Right cardiac atrium (tissue), 5 donors: ENCODE measurements at places on chromosomes 12 and 14.
A peak's percentile ranks its signal among the peaks of the same experiment; 100 is the strongest.

DNA sequence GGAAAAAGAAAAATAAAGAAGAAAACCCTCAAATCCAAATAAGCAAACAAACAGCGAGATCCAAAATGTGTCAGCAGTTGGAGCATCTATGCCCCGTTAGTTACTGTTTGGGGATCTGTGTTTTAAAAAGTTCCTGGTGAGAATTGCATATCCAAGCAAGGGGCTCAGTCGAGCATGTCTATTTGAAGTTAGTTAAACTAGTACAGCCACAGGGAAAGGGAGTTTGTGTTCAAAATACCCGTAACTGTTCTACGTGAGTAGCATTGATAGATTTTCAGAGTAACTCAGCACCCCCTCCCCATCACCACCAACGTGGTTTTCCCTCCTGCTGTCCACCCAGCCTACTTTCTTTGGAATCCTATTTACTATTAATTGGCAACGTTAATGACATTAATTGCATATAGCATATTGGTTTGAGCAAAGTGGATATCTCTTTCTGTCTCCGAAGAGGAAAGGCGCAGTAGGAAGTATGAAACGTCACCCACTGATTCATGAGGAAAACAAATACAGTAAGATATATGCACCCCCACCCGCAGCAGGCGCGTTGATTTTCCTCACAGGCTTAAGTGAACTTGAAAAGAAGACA is 1.5 kb downstream of the NPAS3 start:
- peak; percentile 56 for DNase-seq

DNA sequence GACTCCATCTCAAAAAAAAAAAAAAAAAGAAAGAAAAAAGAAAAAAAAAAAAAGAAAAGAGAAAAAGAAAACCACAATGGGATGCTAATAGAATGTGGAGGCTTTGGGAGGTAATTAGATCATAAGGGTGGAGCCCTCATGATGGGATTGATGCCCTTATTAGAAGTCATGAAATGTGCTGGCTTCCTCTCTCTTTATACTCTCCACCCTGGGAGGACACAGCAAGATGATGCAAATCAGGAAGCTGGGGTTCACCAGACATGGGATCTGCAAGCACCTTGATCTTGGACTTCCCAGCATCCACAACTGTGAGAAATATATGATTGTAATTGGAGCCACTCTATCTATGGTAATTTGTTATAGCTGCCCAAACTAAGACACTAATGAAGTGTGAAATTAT is 13.4 kb upstream of the DRAM1 start:
- DNase-seq, result no peak

DNA sequence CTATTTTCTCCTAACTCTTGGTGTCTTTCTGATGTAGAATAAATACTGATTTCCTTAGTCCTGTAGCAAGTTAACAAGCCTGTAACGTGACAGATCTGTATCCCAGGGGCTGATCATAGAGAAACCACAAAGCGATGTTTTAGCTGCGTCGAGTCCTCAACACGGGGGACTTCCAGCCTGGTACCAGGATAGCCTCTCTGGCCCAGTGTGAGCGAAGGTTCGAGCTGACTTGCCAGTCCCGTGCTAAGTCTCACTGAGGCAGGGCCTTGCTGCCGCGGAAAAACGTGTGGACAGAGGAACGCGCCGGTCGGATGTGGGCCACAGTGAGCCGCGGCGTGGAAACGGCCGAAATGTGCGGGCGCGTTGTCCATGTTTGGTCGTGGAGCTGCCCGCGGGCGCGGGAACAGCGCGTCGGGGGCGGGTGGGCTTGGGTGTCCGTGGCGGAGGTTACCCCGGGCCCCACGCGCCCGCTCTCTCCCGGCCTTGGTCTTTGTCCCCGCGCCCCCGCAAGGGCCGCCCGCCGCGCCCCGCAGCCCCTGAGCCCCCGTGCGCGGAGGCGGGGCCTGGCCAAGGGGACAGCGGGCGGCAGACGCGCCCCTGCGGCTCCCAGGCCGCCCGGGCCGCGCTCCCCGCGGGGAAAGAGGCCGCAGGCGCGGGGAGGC is 531 bp upstream of the EML1 start:
- DNase-seq, result peak; percentile 80

DNA sequence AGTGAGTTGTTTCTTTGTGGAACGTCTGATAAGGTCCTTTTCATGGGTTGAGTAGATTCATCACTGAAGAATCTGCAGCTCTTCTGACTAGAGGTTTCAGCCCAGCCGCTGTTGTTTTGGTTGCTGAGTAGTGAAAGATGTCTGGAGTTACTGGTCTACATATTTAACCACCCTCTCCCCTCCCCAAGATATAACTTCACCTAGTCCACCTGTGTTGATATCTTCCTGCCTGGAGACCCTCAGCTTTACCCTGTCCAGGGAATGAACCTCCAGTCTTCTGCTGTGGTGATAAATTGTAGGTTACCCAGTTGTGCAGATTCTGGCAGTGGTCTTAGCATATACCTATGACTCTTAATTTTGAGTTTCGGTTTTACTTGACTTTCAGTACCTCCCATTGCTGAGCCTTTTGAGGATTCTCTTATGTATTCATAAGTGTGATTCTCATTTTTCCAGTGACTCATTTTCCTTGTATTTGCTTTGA is 62.9 kb downstream of the CCDC91 start:
- DNase-seq, result no peak

- DNase-seq, result no peak
Measured at GRCh38 chr12:107622001-107622400, 63.6 kb upstream of the PWP1 start.

- no peak for DNase-seq
Measured at GRCh38 chr12:70467918-70468733, 102.0 kb downstream of the KCNMB4 start.

DNA sequence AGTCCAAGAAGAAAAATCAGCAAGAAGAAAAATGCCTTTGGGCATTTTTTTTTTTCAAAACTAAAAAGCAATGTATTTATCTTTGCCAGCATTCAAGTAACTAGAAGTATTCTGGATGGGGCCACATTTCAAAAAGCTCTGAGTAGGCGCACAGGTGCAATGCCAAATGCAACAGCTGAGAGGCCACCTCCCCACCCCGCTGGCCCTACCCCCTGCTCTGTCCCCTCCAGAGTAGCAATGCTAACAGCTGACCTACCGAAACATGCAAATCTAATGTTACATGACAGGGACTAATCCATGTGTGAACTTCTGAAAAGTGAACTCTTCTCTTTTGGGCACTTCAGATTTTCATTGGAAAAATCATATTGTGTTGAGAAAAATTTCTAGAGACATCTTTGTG is 153.7 kb upstream of the SLC38A2 start:
- no peak for DNase-seq

GRCh38 chr14:29618323-29619067 is 309.2 kb downstream of the PRKD1 start:
- DNase-seq, result no peak

DNA sequence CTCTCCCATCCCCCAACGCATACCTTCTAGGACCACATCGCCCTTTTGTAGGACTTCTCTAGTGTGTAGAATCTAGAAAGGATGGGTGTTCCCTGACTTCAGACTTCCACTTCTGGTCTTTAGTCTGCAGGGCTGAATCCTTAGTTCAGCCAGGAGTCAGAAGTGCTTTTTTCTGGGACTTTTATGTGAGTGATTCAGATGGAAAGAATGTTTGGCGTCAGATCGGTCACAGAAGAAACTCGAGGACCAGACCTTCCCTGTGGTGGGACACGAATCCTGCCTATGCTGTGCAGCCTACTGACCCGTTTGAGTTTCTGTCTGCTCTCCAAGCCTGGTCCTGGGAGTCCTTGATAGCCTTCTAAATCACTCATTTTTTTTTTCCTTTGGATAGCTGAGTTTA is 165.4 kb upstream of the SSTR1 start:
- DNase-seq, result no peak

- DNase-seq, result no peak
Measured at GRCh38 chr12:93616584-93617101, 44.2 kb downstream of the SOCS2 start.

- DNase-seq, result no peak
Measured at GRCh38 chr12:105754313-105754712, 384.4 kb downstream of the NUAK1 start.

GRCh38 chr12:23222801-23223200 is 597.8 kb downstream of the ETNK1 start:
- no peak for DNase-seq

DNA sequence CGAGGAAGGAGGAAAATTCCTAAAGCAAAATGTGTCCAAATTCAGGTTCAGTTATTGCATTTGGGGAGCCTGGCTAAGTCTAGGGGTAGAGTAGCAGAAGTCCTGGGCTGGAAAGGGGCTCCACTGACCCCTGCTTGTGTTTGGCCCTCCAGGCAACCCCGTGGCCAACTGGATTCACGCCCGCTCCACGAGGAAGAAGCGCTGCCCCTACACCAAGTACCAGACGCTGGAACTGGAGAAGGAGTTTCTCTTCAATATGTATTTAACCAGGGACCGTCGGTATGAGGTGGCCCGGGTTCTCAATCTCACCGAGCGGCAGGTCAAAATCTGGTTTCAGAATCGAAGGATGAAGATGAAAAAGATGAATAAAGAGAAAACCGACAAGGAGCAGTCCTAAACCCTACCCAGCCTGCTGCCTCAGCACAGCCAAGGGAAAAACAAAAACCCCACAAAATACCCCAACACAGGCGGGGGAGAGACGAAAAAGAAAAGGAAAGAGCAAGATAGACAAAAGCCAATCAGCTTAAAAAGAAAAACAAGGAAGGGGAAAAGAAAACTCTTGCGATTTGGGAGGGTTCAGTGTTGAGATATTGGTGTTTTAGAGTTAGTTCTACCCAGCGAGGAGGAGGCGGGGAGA is 2.4 kb downstream of the HOXC9 start:
- no peak for DNase-seq

DNA sequence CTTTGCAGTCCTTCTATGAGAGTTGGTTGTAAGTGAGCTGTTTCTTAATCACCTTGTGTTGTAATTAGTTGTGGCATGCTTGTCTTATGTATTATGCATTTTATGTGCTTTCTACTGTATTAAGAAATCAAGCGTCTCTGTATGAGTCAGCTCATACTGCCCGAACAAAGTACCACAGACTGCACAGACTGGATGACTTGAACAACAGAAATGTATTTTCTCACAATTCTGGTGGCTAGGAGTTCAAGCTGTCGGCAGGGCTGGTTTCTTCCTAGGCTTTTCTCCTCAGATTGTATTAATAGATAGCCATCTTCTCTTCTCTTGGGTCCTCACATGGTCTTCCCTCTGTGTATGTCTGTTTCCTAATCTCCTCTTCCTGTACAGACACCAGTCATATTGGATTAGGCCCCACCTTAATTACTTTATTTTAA is 77.7 kb downstream of the FLRT2 start:
- no peak for DNase-seq

GRCh38 chr12:8077207-8077606 is 4.9 kb upstream of the NECAP1 start:
- no peak for DNase-seq

GRCh38 chr14:20327005-20327869 is 5.8 kb downstream of the CCNB1IP1 start:
- no peak for DNase-seq

- no peak for DNase-seq
Measured at GRCh38 chr12:67452119-67452805, 183.1 kb downstream of the CAND1 start.

DNA sequence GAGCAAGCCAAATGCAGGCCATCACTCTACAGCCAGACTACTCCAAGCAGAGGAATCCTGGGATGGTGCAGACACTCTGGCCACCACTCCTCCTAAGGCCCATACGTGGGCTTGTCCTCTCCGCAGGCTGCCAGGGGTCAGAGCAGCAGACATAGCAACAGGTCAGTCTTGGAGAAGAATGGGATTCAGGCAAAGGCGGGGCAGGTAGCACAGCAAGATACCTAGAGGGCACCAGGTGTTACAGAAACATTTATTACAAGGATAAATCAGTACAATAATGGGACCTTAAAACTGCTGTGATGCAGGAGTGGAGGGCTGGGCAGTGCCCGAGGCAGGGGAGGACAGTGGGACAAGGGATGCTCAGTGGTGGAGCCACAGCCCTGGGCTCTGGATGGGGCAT is 20.3 kb downstream of the SYNDIG1L start:
- no peak for DNase-seq

DNA sequence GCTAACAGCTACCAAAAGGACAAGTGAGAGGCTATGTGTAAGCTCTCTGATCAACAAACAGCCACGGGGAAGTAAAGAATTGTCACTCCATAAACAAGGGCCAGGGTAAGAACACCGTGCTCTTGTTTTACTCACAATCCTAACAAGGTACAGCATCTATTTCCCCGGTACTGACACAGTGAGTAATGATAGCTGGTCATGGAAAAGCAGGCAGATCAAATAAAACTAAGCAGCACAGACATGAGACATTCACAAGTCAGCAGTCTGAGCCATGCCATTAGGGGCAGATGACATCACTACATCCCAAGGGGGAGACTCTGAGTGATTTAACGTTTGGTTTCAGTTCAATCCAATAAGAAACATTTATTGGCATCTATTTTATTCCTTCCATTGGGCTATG is 54.4 kb downstream of the ARL6IP4 start:
- no peak for DNase-seq

DNA sequence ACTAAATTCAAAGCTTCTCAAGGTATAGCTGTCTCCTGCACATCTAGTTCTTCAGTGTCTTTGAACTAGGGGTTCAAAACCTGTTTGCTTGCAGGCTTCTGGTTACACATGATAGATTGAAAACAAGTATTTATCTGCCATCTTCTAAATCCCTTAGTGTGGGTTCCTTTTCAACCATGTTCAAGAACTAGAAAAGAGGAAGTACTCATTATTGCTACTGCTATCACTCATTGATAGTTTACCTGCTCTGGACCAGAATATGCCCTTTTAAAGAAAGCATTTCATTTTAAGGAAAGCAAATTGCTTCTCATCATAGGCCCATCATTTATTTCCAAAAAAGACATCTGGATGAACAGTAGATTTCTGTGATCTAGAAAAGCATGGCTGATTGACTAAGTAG is 37.1 kb upstream of the VSX2 start:
- DNase-seq, result no peak

GRCh38 chr14:56310643-56311042 is 192.4 kb downstream of the PELI2 start:
- no peak for DNase-seq

DNA sequence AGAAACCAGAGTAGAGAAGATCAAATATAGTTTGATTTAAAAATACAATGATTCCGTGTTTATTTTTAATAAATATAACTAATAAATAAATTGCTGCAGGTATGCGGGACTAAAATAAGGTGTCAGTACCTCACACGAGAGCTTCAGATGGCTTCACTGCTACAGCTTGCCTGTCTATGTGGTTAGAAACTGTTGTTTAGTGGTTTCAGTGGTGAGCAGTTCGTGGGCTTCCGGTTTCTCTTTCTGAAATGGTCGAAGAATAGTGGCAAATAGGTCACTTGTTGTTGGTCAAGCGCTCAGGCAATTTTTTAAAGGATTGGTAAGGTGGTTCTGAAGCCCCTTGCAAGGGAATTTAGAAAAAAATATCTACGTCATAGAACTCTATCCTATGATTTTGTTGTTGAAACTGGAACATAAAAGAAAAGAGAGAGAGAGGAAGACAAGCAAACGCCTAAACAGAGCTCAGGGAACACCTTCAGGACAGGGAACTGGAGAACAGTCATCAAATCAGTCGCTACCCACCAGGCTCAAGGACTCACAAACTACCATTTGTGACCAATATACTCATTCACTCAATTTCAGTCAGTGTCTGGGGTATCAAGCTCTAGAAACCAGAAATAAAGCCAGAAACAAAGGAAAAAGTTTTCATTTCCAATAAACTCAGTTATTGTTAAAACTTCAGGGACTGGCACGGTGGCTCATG is 31.3 kb downstream of the GABARAPL1 start:
- DNase-seq, result no peak
